ENCODE measurements at places on chromosomes 2 and 18. TPM values are rescaled to one million over a fixed set of nuclear protein-coding genes. Genes with fewer than 3 reads are reported as not detected.

DNA sequence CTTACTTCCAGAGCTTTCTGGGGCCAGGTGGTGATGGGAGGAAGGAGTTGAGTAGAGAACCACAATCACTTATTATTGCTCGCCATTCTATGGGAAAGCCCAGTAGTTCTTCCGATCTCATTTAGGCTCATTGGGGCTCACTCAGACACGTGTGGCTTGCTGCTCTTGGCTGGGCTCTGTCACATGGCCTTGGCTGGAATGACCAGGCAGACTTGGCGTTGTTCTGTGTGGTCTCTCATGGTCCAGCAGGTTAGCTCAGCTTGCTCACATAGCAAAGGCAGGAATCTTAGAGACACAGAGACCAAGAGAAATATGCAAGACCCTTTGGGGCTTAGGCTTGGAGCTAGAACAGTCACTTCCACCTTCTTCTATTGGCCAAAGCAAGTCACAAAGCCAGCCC lies 261.2 kb downstream of the LOXHD1 start:
- no peak for DNase-seq

DNA sequence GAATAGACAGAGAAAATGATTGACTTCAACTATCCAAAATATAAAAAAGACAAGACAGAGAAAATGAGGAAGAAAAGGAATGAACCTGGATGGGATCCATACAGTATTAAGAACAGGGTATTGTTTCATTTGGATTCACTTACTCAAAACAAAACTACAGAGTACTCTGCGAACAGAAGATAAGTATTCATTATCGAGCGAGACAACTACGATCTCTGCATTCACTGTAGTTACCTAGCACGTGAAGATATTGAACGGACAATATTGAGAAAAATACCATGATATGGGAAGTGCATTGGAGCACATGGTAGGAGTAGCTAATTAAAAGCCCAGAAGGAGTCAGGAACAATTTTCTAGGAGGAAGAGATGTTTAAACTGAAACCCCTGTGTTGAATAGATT lies 1.0 kb upstream of the ORC2 start:
- DNase-seq, result no peak

DNA sequence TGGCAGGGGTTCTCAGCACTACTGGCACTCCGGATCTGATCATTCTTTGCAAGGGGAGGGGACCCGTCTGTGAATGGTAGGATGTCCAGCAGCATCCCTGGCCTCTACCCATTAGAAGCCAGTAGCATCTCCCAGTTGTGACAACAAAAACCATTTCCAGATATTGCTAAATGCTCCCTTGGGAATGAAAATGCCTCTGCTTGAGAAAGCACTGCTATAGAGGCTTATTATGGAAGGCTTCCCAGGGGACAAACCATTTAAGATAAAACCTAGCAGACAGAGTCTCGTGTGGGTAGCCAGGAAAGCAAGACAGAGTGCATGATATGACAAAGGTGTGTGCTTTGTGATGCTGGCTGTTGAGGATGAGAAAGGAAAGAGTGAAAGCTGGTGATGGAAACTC lies 273.7 kb downstream of the TMX3 start:
- no peak for DNase-seq

DNA sequence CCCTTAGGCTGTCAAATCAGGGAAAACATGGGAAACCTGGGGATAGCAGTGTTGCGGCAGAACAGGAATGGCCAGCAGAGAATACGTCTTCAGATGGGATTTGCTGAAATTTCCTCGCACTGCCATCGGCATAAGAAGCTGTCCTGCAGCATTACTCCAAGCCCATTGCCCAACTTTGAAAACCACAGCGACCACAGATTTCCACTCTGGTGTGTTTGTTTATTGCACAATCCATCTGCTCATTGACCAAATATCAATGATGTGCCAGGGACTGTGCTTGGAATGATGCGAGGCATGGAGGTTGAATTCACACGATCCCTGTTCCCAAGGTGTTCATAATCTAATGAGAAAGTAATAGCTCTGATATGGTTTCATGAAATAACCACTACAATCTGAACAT lies 383.3 kb upstream of the MYT1L start:
- no peak for DNase-seq

DNA sequence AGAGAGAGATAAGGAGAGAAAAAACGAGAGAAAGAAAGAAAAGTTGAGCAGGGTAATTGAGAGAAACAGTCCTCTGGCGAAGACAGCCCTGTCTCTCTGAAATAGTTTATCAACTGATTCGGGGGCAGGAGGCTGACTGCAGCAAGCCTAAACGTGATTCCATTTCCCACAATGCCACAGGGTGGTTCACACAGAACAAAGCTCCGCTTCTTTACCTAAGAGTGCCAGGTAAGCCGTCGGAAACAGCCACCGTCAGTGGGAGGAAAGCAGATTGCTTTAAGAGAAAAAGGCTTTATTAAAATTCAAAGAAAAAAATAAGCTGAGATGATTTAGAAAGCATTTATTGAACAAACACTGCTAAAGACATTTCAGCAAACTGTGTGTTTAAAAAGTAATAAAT lies 271.4 kb upstream of the POU3F3 start:
- DNase-seq, result no peak

The LRRTM1 gene
- not detected for total RNA-seq

The THSD7B gene
- total RNA-seq, result 10.5 TPM
